ENCODE measurements at places on chromosomes 11 and 22.

DNA sequence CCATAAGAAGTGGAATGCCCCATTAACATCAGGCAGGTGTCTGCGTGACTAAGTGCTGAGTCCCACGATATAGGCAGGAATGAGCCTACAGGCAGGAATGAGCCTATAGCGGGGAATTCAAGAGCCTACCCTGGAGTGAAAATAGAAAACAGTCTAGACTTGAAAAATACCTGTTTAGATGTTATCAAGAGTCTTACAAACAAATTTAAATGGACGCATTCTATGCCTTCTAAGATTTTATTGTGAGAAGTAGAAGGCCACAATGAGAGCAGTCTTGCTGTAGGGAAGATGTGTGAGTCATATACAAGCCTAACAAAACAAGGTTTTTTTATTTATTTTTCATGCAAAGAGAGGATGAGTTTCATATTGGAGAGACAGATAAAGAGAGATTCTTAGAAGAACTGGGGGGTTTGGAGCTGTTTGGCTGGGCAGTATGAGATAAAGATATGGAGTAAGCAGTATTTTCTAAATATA is 200.8 kb upstream of the ZC3H12C start:
- no peak for DNase-seq

DNA sequence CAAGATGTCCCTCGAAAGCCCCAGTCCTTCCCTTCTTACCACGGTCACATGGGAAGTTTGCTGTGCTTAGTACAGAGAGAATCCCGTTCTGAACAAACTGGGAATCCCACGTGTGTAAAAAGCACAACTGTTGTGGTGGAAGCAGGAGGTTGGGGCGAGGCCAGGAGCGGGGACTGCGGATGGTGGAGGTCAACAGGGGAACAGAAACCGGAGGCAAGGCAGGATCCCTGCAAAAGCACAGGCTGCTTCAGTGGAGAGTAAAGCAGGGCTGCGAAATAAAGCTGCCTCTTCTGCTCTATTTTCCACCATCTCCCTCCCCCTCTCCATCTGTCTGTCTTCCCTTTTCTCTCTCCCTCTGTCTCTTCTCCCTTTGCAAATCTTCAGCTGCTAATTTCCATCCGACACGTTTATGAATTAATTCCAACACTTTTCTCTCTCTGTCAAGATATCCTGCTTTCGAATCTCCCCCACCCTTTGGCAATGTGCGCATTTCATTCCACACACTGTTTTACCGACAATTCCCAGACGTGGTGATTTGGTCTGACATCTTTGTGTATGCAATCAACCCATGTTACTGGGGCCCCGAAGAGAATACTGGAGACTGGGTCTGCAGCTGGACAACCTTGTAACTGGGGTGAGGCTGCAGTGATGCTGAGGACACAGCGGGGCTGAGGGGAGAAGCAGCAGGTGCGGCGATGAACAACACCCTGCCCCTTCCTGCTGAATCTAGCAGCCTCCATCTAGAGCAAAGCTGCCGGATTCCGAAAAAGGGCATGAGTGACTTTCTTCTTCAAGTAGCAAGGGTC is 571.8 kb downstream of the OPCML start:
- DNase-seq, result no peak

GRCh38 chr22:50507421-50507990 is at the start of gene LMF2:
TSS of gene LMF2 (minus strand) at chr22:50507702. CDS start at chr22:50507675, 27 bp downstream.
- no peak for DNase-seq

- DNase-seq, result no peak
Observed at GRCh38 chr11:26688701-26689100, 33.2 kb downstream of the SLC5A12 start.
